ENCODE measurements at places on chromosomes 12 and 14.

GRCh38 chr12:109949089-109949488 is 47.1 kb downstream of the GIT2 start:
- H3K4me1 ChIP-seq = no peaks in the 10 kb centered on the region
- no peaks in the 10 kb centered on the region for H3K27me3 ChIP-seq
- H3K27ac ChIP-seq = no peak overlapping the region
- peaks cover 85% of the 10 kb centered on the region for H3K36me3 ChIP-seq
- DNase-seq = no peak

GRCh38 chr12:107485731-107486130 is 199.9 kb upstream of the PWP1 start:
- no peaks in the 10 kb centered on the region for H3K36me3 ChIP-seq
- no peak overlapping the region for H3K27ac ChIP-seq
- DNase-seq = no peak
- H3K4me1 ChIP-seq = no peaks in the 10 kb centered on the region
- no peak overlapping the region for H3K4me3 ChIP-seq
- no peaks in the 10 kb centered on the region for H3K27me3 ChIP-seq

DNA sequence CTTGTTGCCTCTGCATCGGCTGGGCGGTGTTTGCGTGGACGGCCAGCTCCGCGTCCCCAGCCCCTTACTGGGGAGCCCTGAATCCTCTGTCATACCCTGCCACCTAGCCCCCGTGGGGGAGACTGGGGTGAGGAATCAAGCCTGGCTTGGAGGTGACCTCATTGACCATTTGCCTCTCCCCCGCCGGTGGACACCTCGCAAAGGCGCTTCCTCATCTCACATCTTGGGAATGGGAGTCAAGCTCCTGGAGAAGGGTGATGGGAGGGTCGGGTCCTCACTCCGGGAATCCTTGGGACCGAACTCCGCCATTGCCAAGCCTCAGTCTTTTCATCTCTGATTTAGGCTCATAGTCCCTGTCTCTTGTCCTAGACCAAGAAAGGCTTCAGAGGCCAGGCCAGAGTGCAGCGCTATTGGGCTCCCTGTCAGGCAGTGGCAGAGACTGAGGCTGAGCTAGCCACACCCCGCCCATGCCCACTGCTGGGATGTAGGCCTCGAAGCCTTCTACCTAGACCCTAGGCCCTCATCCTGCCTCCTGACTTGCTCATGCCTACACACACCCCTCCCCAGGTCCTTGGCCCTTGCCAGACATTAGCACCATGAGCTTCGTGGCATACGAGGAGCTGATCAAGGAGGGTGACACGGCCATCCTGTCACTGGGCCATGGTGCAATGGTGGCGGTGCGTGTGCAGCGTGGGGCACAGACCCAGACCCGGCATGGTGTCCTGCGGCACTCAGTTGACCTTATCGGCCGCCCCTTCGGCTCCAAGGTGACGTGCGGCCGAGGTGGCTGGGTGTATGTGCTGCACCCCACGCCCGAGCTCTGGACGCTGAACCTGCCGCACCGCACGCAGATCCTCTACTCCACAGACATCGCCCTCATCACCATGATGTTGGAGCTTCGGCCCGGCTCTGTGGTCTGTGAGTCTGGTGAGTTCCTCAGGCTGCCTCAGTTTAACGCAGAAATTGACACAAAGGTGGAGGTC is 678 bp downstream of the TRMT61A start:
- DNase-seq = no peak
- H3K27me3 ChIP-seq = no peaks in the 10 kb centered on the region
- H3K4me3 ChIP-seq = peak overlapping the region; percentile 99
- peak overlapping the region; percentile 69 for H3K27ac ChIP-seq
- H3K4me1 ChIP-seq = peaks cover 35% of the 10 kb centered on the region

- no peaks in the 10 kb centered on the region for H3K36me3 ChIP-seq
- peak overlapping the region; percentile 45 for H3K27ac ChIP-seq
- no peak overlapping the region for H3K4me3 ChIP-seq
Measured at GRCh38 chr12:15444523-15444922, 122.2 kb downstream of the PTPRO start.

GRCh38 chr12:97642911-97643310 is 180.3 kb downstream of the RMST start:
- no peaks in the 10 kb centered on the region for H3K27me3 ChIP-seq
- H3K36me3 ChIP-seq = no peaks in the 10 kb centered on the region
- no peak overlapping the region for H3K4me3 ChIP-seq
- H3K27ac ChIP-seq = no peak overlapping the region
- no peaks in the 10 kb centered on the region for H3K4me1 ChIP-seq
- no peak for DNase-seq

- H3K4me3 ChIP-seq = no peak overlapping the region
- peaks cover 5% of the 10 kb centered on the region for H3K27me3 ChIP-seq
- no peak overlapping the region for H3K27ac ChIP-seq
Measured at GRCh38 chr12:13133886-13134285, 30.4 kb upstream of the GSG1 start.

DNA sequence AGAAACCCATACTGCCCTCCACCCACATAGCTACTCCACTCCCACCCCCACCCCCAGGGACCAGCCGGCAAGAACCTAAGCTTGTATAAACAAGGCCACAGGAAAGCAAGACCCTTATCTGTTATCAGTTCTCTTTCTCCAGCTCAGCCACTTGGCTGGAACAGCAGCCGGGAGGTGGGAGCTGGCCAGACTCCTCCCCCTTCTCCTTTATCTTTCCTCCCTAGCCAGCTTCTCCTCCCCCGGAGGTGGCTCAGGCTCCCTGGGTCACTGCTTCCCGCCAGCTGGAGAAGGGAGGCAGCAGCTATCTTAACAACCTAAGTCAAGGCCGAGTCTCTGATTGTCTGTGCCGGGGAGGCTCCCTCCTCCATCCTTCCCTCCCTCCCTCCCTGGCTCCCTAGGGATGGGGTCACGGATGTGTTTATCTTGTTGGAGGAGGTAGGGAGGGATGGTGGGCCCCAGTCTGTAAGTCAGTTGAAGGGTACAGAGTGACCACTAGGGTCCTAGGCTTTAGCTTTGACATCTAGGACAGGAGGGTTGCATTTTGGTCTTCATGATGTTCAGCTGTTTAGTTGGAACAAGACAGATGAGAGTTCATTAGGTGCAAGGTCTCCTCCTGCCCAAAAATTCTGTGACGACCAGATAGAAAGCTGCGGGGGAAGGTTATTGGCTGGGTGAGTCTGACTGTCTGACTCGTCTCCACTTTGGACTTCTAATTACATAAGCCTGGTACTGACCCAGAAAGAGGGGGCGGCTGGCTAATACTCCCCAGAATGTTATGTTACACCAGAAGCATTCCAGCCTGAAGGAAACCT is 29.7 kb downstream of the ZFP36L1 start:
- no peak for DNase-seq
- H3K4me3 ChIP-seq = no peak overlapping the region
- no peaks in the 10 kb centered on the region for H3K4me1 ChIP-seq
- no peak overlapping the region for H3K27ac ChIP-seq

GRCh38 chr12:22039361-22039760 is 6.7 kb upstream of the CMAS start:
- no peak for DNase-seq
- H3K27me3 ChIP-seq = peaks cover 14% of the 10 kb centered on the region
- H3K4me3 ChIP-seq = no peak overlapping the region
- no peak overlapping the region for H3K27ac ChIP-seq

GRCh38 chr14:37721976-37722659 is 126.7 kb downstream of the TTC6 start:
- no peak for DNase-seq
- H3K4me3 ChIP-seq = no peak overlapping the region
- no peaks in the 10 kb centered on the region for H3K4me1 ChIP-seq
- no peaks in the 10 kb centered on the region for H3K27me3 ChIP-seq

DNA sequence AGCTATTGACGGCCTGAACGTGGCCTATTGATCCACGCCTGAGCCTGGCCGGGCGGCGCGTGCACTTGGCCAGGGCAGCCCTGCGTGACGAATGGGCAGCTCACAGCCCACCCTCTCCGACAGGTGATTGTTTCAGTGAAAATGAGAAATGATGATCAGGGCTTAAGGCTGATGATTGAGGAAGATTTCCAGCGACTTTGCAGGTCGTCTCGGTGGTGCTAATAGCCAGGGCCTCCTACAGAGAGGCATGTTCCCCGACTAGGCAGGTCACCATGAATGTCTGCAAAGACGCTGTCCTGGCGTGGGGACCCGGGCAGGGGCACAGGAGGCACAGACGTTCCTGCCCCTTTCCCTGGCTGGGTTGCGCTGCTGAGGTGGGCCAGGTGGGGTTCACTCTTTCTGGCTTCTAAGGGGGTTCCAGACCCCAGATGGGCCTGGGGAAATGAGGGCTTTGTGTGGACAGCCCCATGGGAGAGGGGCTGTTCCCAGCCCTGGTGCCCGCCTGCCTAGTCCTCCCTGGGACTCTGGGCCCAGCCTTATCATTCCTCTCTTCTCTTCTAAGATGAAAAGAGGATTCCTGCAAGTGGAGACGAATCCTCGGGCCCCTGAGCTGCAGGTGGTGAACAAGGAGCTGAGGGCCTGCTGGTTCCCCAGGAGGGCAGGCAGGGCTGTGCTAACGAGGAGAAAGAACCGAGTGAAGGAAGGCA is 157.4 kb downstream of the KIF26A start:
- DNase-seq = no peak
- H3K4me1 ChIP-seq = no peaks in the 10 kb centered on the region
- H3K27me3 ChIP-seq = no peaks in the 10 kb centered on the region
- no peaks in the 10 kb centered on the region for H3K36me3 ChIP-seq
- no peak overlapping the region for H3K27ac ChIP-seq

GRCh38 chr12:108793756-108794441 is 62.6 kb upstream of the CORO1C start:
- no peaks in the 10 kb centered on the region for H3K4me1 ChIP-seq
- DNase-seq = no peak
- peaks cover 46% of the 10 kb centered on the region for H3K36me3 ChIP-seq
- H3K27ac ChIP-seq = no peak overlapping the region
- no peaks in the 10 kb centered on the region for H3K27me3 ChIP-seq

DNA sequence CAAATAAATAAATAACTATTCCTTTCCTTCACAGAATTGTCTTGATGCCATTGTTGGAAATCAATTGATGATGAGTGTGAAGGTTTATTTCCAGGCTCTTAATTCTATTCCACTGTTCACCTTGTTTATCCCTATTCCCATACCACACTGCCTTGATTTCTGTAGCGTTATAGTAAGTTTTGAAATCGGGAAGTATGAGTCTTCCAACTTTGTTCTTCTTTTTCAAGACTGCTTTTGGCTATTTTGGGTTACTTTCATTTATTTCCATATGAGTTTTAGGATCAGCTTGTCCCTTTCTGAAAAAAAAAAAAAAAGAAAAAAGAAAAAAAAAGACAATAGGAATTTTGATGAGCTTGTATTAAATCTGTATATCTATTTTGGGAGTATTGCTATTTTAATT is 9.3 kb upstream of the CDK2AP1 start:
- DNase-seq = no peak
- H3K4me1 ChIP-seq = no peaks in the 10 kb centered on the region
- H3K27ac ChIP-seq = no peak overlapping the region
- H3K36me3 ChIP-seq = no peaks in the 10 kb centered on the region
- H3K4me3 ChIP-seq = no peak overlapping the region

GRCh38 chr14:51821822-51822221 is 38.6 kb upstream of the GNG2 start:
- no peak overlapping the region for H3K27ac ChIP-seq
- no peaks in the 10 kb centered on the region for H3K27me3 ChIP-seq
- no peaks in the 10 kb centered on the region for H3K36me3 ChIP-seq
- peaks cover 10% of the 10 kb centered on the region for H3K4me1 ChIP-seq
- no peak for DNase-seq

DNA sequence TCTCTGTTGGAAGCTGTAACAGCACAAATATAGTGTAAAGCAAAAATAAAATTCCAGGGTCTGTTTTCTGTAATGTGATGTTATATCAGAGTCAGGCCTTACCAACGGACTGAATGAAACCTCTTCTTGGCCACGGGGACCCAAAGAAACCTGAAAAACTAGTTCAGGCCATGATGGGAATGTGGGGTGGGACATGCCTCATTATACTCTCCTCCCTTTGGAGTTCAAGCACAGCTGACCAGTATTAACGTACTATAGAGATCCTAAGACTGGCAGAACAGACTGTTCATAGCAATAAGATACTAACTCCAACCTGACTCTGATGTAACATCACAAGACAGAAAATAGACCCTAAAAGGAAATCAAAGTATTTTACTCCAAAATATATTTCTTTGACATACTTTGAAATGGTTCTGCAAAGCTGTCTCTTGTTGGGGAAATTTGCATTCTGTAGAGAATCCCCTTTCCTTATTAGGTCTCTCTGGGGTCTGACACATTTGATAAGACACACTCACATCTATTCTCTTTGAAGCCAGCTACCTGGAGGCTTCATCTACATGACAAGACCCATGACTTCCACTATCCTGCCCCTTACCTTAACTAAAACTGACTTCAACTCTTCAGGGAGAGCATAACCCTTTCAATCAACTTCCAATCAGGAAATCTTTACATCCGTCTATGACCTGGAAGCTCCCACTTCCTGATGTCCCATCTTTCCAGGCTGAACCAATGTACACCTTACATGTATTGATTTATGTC is 444.6 kb downstream of the SOX5 start:
- no peaks in the 10 kb centered on the region for H3K27me3 ChIP-seq
- H3K27ac ChIP-seq = no peak overlapping the region
- H3K4me3 ChIP-seq = no peak overlapping the region
- H3K36me3 ChIP-seq = no peaks in the 10 kb centered on the region
- no peaks in the 10 kb centered on the region for H3K4me1 ChIP-seq
- no peak for DNase-seq

- no peak overlapping the region for H3K4me3 ChIP-seq
- H3K4me1 ChIP-seq = no peaks in the 10 kb centered on the region
- H3K27me3 ChIP-seq = peaks cover 10% of the 10 kb centered on the region
- H3K36me3 ChIP-seq = no peaks in the 10 kb centered on the region
- no peak for DNase-seq
Measured at GRCh38 chr12:57627501-57628279, 5.3 kb downstream of the B4GALNT1 start.
